Central memory CD8-positive, alpha-beta T cell (primary cell): ENCODE measurements at places on chromosomes 2 and 18.

- DNase-seq, result no peak
Observed at GRCh38 chr2:230805353-230806017, 59.3 kb upstream of the ITM2C start.

GRCh38 chr2:47160211-47160610, 5.1 kb upstream of the STPG4 start:
- no peak for DNase-seq

DNA sequence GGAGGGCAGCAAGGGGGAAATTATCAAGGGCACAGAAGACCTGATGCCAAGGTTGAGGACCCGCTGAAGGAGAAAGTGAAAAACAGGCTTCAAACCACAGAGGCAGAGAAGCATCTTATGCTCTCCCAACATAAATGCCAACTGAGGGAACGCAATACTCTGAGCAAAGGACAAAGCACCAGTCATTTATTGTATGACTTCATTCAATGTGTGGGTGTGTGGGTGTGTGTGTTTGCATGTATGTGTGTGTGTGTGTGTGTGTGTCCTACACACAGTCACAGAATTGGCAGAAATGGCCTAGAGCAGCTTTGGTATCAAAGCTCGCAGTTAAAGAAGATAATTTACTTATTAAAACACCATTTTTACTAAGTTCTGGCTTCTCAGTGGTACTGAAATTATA, 51.4 kb downstream of the UXS1 start:
- DNase-seq, result no peak

DNA sequence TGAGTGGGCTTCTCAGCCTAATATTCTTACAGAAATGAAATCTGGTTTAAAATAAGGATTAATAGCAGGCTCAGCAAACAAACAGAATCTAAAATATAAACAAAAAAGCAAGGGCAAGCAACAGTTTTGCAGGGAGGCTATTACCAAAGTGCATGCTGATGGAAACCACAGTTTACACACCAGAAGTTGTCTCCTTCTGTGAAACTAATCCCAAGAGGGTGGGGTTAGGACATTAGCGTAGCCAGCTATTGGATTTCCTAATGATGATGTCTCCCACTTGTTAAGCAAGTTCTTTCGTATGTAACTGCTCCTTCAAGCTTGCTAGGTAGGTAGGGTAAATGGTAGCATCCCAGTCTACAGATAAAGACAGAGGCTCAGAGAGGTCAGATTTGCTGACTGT, 65.0 kb upstream of the TSPYL6 start:
- DNase-seq, result no peak

- DNase-seq, result no peak
Observed at GRCh38 chr2:54624591-54625071, 98.8 kb upstream of the EML6 start.
